H7 (cell line): ENCODE measurements at places on chromosomes 5 and 9. TPM values are rescaled to one million over a fixed set of nuclear protein-coding genes. Genes with fewer than 3 reads are reported as not detected.

- DNase-seq = no peak
Observed at GRCh38 chr9:18689921-18690320, 216.0 kb downstream of the ADAMTSL1 start.

DNA sequence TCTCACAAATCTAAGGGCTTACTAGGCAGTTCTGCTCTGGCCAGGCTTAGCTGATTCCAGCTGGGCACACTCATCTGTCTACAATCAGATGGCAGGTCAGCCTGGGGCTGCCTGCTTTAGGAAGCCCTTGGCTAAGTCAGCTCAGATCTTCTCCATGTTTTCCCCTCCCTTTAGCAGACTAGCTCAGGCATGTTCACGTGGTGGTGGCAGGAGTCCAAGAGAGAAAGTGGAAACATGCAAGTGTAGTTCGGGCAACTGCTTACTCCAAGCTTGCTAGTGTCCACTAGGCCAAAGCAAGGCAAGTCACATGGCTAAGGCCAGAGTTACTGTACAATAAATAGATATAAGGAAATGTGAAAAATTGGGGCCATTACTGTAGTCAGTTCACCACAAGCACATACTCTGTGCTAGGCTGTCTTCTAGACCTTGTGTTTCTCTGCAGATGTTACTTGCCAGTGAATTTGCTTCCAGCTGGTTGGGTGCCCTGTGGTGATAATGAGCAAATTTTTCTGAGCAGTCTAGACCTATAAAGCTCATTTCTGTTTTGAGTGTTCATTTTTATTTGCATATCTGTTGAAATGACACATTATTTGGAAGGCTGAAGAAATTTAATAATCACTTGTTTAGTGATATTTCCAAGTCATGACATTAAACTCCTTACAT is 38.3 kb downstream of the RECK start:
- no peak for DNase-seq

Gene ZNF618
- 6.1 and 6.6 TPM in 2 replicates for total RNA-seq

Gene PCDHA9
- 0.03 TPM in 1 of 2 replicates, not detected in the other for total RNA-seq

- no peak for DNase-seq
Observed at GRCh38 chr9:133989625-133990365, 2.3 kb downstream of the VAV2 start.

DNA sequence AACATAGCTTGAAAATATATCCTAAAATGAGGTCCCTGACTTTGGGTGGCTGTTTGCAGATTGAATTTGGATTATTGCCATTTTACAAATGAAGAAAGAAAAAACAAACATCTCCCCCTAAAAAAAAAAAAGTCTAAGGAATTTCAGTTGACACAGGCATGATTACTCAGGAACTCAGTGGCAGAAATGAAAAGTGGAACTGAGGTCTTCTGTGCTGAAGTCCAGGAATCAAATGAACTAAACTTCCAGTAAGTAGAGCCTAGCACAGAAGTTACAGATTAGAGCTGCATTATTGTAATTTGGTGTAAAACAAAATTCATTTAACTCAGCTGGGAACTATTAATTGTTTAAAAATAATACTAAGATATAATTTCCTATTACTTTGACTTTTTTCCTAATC is 26.7 kb downstream of the FAM170A start:
- no peak for DNase-seq
